ENCODE measurements at places on chromosomes 5 and 9. TPM values are rescaled to one million over a fixed set of nuclear protein-coding genes. Genes with fewer than 3 reads are reported as not detected.

Gene SLC27A6
- not detected for total RNA-seq

Gene ZNF454
- total RNA-seq, result not detected

Gene SPRY4
- 8.3 TPM for total RNA-seq

Gene FRMPD1
- not detected for total RNA-seq

Gene ZBTB26
- total RNA-seq, result 8.7 TPM

Gene REEP2
- total RNA-seq, result 4.5 TPM

Gene KCTD16
- 0.29 TPM for total RNA-seq

Gene MLLT3
- total RNA-seq, result 22.0 TPM

DNA sequence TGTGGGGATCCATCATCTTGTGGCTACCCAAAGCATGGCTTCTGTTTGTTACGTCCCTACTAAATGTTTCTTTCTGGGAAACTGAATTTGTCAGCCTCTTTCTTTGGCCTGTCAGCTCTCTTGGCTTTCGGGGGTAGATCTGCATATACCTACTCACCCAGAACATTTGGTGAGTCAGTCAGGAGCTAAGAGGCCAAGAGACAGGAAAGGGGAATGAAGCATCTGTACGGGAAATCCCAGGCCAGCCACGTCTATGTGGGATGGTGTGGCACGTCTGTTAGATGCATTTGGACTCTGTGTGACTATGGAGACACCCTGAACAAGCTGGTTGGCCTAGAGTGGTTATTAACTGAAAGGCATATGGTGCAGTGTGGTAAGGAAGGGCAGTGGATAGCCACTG lies 58.1 kb downstream of the CDO1 start:
- no peak overlapping the region for H3K27ac ChIP-seq
- no peaks in the 10 kb centered on the region for H3K36me3 ChIP-seq
- no peaks in the 10 kb centered on the region for H3K4me1 ChIP-seq

DNA sequence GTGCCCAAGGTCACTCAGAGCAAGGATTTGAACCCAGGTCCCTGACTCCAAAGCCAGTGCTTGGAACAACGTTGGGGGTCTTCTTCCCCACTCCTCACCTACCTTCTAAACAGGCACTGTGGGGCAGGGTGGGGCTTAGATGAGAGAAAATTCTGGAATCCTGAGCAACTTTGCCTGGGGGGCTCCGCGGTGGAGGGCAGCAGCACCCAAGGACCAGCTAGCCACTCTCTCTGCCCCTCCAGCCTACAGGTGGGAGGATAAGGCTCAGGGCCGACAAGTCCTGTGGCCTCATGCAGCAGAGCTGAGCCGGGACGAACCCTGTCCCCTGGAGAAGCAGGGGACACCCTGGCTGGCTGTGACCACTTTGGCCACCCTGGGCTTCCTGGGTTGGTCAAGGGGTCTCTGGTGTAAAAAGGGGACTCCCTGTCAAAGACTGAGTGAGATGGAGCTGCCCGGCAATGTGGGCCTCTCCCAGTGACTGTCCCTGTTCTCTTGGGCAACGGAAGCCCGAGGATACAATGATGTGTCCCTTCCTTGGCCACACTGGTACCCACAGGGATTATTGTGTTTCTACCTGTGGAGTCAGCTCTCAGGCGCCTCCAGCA lies 26.5 kb downstream of the CEL start:
- H3K4me1 ChIP-seq, result no peaks in the 10 kb centered on the region
- no peak for DNase-seq
- no peak overlapping the region for H3K4me3 ChIP-seq
- no peak overlapping the region for H3K27ac ChIP-seq
- H3K27me3 ChIP-seq, result no peaks in the 10 kb centered on the region

DNA sequence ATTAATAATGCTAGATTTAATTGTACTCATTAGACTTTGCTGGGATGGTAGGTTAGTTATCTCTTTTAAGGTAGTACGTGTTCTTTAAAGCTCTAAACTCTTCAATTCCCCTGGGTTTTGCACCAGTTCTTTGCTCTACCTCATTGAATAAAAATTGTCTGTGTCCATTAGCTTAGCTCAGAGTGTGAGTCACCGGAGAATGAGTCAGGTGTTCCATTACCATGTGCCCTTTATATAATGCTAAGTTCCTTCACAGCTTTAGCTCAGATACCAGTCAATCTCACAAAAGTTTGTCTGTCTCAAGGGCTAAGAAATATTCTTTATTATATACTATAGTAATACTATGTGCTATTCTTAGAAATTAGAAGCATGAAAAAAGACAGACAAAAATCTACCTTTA lies 339.4 kb downstream of the PRELID2 start:
- H3K36me3 ChIP-seq, result no peaks in the 10 kb centered on the region
- no peak overlapping the region for H3K27ac ChIP-seq
- H3K27me3 ChIP-seq, result no peaks in the 10 kb centered on the region
- no peak for DNase-seq

GRCh38 chr5:134406390-134406789 lies 5.3 kb downstream of the CDKN2AIPNL start:
- no peak for DNase-seq
- H3K4me3 ChIP-seq, result no peak overlapping the region
- no peak overlapping the region for H3K27ac ChIP-seq
- peaks cover 1% of the 10 kb centered on the region for H3K36me3 ChIP-seq

- H3K4me1 ChIP-seq, result no peaks in the 10 kb centered on the region
- no peaks in the 10 kb centered on the region for H3K27me3 ChIP-seq
- no peaks in the 10 kb centered on the region for H3K36me3 ChIP-seq
- H3K4me3 ChIP-seq, result no peak overlapping the region
- H3K27ac ChIP-seq, result no peak overlapping the region
- no peak for DNase-seq
Measured at GRCh38 chr5:52073993-52074689, 690.9 kb downstream of the ISL1 start.

DNA sequence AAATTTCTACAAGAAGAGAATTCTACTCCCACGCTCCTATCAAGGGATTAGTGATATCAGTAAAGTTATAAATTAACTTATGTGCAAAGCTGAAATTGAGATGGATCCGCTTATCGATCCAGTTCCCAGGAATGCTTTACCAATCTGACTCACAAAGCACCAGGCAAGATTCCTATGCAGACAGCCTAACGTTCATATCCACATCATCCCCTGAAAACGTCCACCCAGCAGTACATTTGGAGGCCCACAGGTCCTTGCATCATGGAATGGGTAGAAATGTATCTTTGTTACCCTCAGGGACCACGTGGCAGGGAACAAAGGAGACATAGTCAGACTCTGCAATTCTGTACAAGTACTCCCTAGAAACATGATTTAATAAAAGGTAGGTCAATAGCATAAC lies 147.4 kb downstream of the ESM1 start:
- H3K27ac ChIP-seq, result peak overlapping the region; percentile 27
- H3K4me1 ChIP-seq, result peaks cover 27% of the 10 kb centered on the region
- no peak for DNase-seq
- H3K36me3 ChIP-seq, result no peaks in the 10 kb centered on the region
- no peak overlapping the region for H3K4me3 ChIP-seq

- H3K27me3 ChIP-seq, result no peaks in the 10 kb centered on the region
- H3K4me1 ChIP-seq, result peaks cover 11% of the 10 kb centered on the region
Measured at GRCh38 chr5:64767959-64768357, 533 bp downstream of the SREK1IP1 start.

DNA sequence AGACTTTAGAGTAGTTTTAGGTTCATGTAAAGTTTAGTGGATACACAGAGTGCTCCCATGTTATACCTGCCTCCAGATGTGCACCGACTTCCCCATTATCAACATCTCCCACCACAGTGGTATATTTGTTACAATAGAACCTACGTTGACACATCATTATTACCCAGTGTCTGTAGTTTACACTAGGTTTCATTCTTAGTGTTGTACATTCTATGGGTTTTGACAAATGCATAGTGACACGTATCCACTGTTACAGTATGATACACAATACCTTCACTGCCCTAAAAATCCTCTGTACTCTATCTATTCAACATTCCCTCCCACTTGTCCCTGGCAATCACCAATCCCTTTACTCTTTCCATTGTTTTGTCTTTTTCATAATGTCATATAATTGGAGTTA lies 34.3 kb upstream of the CRHBP start:
- no peak overlapping the region for H3K4me3 ChIP-seq
- no peak for DNase-seq
- no peaks in the 10 kb centered on the region for H3K27me3 ChIP-seq
- no peaks in the 10 kb centered on the region for H3K4me1 ChIP-seq
- no peak overlapping the region for H3K27ac ChIP-seq

GRCh38 chr9:116066221-116066620 lies 87.4 kb upstream of the PAPPA start:
- H3K4me1 ChIP-seq, result no peaks in the 10 kb centered on the region
- DNase-seq, result no peak
- H3K27me3 ChIP-seq, result no peaks in the 10 kb centered on the region
- H3K36me3 ChIP-seq, result no peaks in the 10 kb centered on the region
- H3K4me3 ChIP-seq, result no peak overlapping the region

DNA sequence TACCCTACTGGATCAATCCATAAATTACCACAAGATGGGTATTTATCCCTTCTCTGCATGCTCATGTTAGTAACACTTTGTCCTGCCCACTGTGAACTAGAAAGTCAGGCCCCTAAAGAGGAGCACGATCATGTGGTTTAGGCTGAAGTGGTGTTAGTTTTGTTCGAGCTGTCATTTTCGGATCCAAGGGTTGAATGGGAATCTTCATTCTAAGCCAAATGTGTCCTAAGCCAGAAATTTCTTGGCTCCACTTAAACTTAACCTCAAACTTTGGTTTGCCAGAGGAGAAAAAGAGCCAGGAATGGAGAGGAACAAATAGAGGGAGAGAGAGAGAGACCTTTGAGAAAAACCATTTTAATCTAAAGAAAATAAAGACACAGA lies 837.7 kb upstream of the ZNF608 start:
- no peaks in the 10 kb centered on the region for H3K27me3 ChIP-seq
- H3K4me1 ChIP-seq, result peaks cover 1% of the 10 kb centered on the region
- no peak for DNase-seq
- no peak overlapping the region for H3K4me3 ChIP-seq

DNA sequence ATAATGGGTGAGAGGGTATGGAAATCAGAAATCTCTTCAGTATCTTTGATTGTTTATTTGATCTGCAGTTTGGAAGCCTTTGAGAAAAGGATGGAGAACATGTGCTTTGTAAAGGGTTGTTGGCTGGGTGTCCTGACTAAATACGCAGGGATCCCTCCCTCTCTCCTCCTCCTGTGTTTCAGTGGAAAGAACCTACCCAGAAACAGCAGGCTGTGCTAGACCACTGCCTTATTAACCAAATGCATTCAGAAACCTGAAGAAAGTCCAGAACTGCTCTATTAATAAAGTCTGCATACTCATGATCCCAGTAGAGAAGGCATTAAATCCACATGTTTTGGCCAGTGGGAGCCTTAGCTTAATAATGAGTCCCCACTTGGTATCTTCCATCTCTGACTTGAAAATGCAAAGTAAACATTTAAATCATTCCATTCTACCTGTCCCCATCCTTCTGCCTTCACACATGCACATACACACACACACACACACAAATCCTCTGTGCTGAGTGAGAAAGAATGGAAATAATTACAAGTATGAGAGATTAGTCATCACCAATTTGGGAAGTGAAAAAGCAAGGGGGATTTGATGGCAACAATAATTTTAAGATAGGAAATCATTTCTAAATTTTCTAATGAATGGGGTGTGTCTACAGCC lies 10.0 kb upstream of the LECT2 start:
- no peak for DNase-seq
- H3K4me3 ChIP-seq, result no peak overlapping the region
- no peaks in the 10 kb centered on the region for H3K36me3 ChIP-seq
- H3K4me1 ChIP-seq, result no peaks in the 10 kb centered on the region

DNA sequence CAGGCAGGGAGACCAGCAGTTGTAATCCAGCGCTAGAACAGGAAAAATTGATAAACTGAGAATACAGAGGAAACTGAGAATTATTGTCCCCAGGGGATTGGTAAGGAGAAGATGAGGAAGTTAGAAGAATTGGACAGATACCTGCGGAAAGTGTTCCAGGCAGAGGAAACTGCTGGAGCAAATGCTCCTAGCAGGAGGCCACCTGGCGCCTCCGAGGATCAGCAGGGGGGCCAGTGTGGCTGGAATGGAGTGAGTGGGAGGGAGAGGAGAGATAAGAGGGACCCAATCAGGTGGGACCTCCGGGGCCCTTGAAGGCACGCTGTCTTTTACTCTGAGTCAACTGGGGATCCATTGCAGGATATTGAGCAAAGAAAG lies 695 bp upstream of the ANXA6 start:
- peak overlapping the region; percentile 69 for H3K27ac ChIP-seq
- DNase-seq, result peak; percentile 70
- no peaks in the 10 kb centered on the region for H3K36me3 ChIP-seq

- no peak for DNase-seq
- no peaks in the 10 kb centered on the region for H3K4me1 ChIP-seq
- H3K27me3 ChIP-seq, result no peaks in the 10 kb centered on the region
- no peak overlapping the region for H3K27ac ChIP-seq
- no peak overlapping the region for H3K4me3 ChIP-seq
- no peaks in the 10 kb centered on the region for H3K36me3 ChIP-seq
Measured at GRCh38 chr9:3329361-3329760, 196.4 kb downstream of the RFX3 start.

DNA sequence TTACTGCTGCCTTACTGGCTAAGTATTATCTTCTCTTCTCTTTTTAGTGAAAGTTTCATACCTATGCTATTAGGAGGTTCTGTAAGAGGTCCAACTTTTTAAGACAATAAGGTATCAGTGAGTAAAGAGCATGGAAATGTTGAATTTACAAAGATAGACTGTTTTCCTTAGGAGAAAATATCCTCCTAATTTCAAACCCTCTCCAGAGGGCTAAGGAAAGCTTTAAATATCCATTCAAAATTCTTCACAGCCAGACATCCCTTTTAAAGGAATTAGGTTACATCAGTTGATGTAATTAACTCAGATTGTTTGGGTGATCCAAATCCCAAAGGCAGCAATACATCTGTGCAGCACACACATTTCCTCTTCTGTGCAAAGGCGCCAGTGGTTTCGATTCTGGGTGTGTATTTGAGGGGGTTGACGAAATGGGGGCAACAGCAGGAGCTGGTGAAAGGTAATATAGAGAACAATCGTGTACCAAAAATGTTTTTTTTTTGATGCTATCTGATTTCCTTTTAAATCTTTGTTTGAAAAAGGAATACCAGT lies 273.8 kb upstream of the RPS23 start:
- H3K27me3 ChIP-seq, result no peaks in the 10 kb centered on the region
- H3K27ac ChIP-seq, result no peak overlapping the region
- H3K4me1 ChIP-seq, result no peaks in the 10 kb centered on the region
- no peak for DNase-seq

- H3K36me3 ChIP-seq, result no peaks in the 10 kb centered on the region
- no peak overlapping the region for H3K4me3 ChIP-seq
- H3K27ac ChIP-seq, result no peak overlapping the region
- H3K4me1 ChIP-seq, result no peaks in the 10 kb centered on the region
Measured at GRCh38 chr5:9339206-9339818, 206.6 kb downstream of the SEMA5A start.

DNA sequence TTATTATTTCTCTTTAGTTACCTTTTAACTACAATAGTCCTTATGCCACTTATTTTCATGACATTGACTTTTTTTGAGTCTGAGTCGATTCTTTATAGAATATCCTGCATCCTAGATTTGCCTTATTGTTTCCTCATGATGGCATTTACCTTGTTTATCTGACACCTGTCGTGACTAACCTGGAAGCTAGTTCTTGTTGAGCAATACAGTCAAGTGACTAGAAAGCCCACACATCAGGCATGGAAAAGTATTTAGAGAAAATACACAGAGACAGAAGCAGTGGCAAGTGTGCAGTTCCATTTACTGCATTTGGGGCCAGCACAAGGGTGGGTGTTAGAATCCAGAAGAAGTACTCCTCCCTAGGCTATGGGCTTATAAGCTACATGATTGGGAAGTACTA lies 97.8 kb downstream of the ERMP1 start:
- no peak for DNase-seq
- no peak overlapping the region for H3K27ac ChIP-seq
- H3K27me3 ChIP-seq, result no peaks in the 10 kb centered on the region
- no peaks in the 10 kb centered on the region for H3K4me1 ChIP-seq

Measured in Caco-2 (cell line).